ENCODE measurements at places on chromosomes 13 and 19. TPM values are rescaled to one million over a fixed set of nuclear protein-coding genes. Genes with fewer than 3 reads are reported as not detected.

The PRR22 gene
- total RNA-seq: 0.25 TPM

The KIR3DL1 gene
- total RNA-seq: not detected

The ZNF69 gene
- 27.5 TPM for total RNA-seq

The CEACAM3 gene
- total RNA-seq: 0.25 TPM

Data from temporal lobe (tissue), 4 donors.